Activated CD4-positive, alpha-beta T cell treated with anti-CD3 and anti-CD28 coated beads for 24 hours (primary cell): ENCODE measurements at places on chromosomes 7 and 10.

DNA sequence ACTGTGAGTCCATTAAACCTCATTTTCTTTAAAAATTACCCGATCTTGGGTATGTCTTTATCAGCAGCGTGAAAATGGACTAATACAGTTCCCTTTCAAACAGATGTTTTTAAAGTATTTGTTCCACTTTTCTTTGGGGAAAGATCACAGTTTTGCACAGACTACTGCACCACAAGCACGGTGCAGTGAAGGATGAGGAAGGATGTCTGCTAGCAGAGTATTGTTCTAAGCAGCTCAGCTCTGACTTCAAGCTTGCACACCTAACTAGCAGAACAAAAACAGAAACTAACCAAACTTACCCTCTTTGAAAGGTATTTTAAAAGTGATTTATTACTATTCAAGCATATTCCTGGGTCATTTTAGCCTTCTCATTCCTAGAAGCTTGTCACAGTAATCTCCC lies 20.0 kb downstream of the THNSL1 start:
- DNase-seq, result no peak

DNA sequence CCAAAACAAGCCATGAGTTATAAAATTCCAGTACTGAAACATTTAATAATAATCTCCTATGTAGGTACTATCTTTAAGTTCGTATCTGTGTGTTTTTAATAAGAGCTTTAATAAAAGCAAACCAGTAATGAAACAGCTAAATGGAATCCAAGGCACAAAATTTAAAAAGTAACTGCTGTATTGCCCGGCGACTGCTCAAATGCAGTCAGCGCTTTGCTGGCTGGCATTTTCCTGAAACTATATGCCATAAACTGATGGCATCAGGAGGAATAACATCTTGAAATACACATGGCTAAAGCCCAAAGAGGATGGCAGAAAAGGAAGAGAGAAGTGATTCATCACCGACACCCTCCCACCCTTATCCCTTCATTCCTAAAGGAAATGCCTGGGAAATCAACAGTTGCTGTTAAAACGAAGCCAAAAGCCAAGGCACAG lies 133.1 kb downstream of the CUBN start:
- DNase-seq, result no peak

- DNase-seq, result peak; percentile 11
These were observed 133.5 kb downstream of the BUB3 start for GRCh38 chr10:123287594-123288247.

DNA sequence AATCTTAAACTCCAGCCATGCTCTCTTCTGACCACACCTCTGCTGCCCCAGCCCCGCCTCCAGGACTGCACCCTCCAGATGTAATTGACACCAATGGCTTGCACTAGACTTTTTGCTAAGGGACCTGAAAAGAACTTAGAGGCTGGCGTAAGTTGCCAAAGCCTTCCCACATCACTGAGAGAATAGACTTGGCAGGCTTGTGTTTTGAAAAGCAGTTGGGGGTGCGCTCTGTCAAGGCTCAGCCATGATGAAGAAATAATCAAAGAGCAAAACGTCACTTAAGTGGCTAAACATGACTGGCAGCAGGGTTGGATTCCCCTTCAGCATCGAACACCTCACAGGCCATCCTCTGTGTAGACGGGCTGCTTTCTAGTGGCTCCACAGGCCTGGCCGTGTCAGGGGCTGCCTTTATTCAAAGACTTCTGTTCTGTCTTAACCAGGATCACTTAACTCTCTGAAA lies 195.2 kb upstream of the C7orf33 start:
- DNase-seq, result no peak

DNA sequence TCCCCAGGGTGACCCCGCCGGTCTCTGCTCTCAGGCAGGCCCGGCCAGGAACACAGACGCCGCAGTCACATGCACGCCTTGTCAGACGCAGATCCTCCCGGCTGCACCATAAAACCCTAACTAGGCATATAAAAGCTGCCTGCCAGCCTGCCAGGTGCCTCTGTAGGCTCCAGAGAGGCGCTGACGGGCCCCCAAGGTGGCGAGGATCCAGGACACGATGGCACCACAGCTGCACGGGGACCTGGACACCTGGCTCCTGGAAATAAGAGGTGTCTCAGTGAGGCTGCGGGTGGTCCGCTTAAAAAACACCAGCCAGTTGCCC lies 21.9 kb upstream of the GDF10 start:
- no peak for DNase-seq

- no peak for DNase-seq
These were observed 13.2 kb downstream of the ZNF488 start for GRCh38 chr10:47370878-47371277.

DNA sequence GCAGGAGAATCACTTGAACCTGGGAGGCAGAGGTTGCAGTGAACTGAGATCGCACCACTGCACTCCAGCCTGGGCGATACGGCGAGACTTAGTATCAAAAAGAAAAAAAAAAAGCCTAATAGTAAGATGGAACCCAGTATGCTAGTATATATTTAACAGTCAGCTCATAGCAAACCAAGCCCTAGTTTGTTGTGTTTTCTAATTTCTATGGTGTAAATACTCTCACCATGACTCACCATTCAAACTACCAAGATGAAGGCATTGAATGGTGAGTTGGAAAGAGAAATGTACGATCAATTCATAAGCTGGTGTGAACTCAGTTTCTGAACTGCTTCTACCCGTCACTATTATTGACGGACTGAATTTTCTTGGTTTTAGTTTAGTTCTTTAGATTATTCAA lies 173.7 kb upstream of the KAT6B start:
- DNase-seq, result no peak

GRCh38 chr7:148588168-148588567 lies 2.4 kb upstream of the C7orf33 start:
- DNase-seq, result no peak

DNA sequence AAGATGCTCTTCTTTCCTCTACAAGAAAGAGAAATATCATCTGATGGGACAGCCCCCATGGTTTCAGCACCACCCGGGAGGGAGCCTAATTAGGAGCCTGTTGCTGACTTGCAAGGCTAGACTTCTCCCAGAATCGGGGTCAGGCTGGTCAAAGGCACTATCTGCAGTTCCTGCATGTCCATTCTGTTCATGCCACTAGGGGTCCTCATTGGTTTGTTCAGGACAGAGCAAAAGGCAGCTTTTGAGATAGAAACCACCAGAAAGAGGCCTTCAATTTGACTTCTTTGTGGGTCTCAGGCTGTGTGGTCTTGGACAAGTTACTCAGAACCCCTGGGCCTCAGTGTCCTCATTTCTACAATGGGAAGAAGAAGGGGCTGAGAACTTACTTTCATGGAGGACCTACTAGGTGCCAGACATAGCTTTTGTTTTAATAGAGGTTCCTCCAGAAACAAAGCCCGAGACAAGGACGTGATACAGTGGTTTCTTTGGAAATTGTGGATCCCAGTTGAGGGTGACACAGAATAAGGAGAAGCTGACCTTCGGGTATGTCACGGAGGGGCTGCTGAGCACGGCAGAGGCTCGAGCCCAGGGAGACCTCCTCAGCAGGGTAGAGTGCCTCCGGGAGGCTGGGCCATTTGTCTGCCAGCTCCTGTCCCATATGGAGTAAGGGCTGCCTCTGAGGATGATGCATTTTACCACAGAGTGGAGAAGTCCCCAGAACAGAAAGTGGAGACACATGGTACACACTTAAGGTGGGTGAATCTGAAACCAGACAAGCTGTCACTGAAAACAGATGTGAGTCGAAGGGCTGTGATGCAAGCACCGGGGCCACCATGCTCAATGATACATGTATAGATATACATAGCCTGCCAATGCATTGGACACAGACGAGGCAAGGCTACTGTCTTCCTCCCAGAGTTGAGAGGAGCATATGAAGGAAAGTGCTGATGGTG lies 33.1 kb upstream of the NEUROD6 start:
- DNase-seq, result no peak

- no peak for DNase-seq
These were observed 551.0 kb upstream of the ZWINT start for GRCh38 chr10:56912043-56912442.

DNA sequence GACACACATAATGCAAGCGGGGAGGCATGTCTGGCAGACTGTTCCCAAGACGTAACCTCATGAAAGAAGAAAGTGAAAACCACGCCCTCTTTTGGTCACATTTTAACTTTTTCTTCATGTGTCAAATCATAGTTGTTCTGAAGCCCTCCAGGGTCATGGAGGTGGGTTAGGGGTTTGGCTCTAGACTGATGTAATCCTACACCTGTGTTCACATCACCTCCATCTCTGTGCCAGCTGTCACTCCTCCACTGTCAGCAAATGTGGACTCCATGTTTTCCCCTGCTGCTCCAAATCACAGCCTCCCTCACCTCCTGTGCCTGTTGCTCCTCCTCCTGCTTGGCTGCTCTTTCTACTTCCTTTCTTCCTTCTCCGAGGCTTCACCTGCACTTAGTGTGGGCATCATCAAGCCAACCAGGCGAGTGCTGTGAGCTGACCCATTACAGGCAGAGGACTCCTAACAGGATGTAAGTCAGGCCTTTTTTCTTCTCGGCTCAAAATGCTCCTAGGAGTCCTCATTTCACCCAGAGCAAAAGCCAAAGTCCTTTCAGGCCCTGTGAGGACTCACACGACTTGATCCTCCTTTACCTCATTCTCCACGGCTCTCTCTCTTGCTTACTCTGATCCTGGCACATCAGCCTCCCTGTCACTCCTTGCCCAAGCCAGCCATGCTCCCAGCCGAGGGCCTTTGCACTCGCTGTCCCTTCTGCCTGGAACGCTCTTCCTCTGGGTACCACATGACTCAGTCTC lies 66.4 kb upstream of the IFRD1 start:
- no peak for DNase-seq
